CD4-positive, alpha-beta T cell treated with Interleukin-6 at 100 ng/mL for 8 hours (primary cell): ENCODE measurements at places on chromosomes 11 and 22.

DNA sequence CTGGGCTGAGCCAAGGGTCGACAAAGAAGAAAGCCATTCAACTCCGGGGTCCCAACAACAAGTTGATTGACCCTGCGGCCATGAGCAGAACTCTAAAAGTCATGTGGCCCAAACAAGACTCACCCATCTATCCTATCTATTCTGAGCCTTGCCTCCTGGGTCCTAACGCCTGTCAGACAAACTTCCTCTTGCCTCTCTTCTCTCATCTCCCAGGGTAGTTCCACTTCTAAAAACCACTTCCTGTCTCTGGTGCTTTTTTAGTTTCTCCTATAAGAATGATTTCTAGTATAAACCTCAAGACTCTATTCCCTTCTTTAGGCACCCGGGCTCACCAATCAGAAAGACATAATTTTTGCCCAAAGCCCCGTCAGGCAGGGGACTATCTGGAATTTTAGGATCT is 530.2 kb downstream of the DLG2 start:
- DNase-seq, result no peak

- no peak for DNase-seq
Observed at GRCh38 chr22:46612341-46612903, 7.8 kb upstream of the GRAMD4 start.

DNA sequence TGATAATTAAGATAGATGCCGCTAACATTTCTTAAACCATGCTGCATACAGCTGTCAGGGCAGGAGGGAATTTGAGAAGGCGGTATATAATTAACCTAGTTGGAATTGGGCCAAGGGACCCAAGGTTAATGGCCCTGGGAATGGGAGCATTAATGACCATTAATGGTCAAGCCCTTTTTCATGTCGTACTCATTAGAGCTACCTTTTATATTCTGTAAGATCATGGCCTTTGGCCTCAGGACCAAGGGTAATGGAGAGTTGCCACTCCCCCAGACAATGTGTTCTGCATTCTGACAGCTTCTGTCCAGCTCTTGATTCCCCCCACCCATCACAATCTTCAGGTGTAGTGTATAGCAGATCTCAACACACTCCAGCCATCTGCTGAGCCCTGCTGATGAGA is 111.6 kb downstream of the NTM start:
- DNase-seq, result no peak

DNA sequence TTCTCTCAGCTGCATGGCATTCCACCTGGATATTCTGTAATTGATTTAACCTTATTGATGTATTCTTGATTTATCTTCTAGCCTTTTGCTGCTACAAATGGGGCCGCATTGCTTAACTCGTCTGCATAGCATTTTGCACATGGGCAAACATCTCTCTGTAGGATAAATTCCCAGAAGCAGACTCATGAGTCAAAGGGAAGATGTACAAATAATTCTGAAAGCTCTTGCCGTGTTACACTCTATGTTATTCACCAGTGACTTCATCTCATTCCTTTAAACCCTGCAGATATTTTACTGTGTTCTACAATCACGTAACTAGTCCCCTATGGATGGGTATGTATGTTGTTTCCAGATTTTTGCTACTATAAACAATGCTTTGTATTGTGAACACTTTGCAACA is 112.7 kb downstream of the SEZ6L start:
- no peak for DNase-seq

- DNase-seq, result no peak
Observed at GRCh38 chr11:57387289-57388030, 3.0 kb downstream of the PRG2 start.
